ENCODE measurements at places on chromosomes 3 and 15.

GRCh38 chr3:131900891-131901290, 133.9 kb downstream of the CPNE4 start:
- DNase-seq = no peak

- DNase-seq = no peak
Measured at GRCh38 chr15:56019060-56019793, 25.8 kb upstream of the NEDD4 start.

- no peak for DNase-seq
Measured at GRCh38 chr3:47006145-47006651, 26.7 kb downstream of the NBEAL2 start.

- no peak for DNase-seq
Measured at GRCh38 chr3:149534082-149534481, 59.6 kb downstream of the TM4SF4 start.

GRCh38 chr3:194756460-194756779, 70.7 kb downstream of the FAM43A start:
- no peak for DNase-seq

- DNase-seq = no peak
Measured at GRCh38 chr15:70320482-70320881, 222.8 kb upstream of the TLE3 start.

DNA sequence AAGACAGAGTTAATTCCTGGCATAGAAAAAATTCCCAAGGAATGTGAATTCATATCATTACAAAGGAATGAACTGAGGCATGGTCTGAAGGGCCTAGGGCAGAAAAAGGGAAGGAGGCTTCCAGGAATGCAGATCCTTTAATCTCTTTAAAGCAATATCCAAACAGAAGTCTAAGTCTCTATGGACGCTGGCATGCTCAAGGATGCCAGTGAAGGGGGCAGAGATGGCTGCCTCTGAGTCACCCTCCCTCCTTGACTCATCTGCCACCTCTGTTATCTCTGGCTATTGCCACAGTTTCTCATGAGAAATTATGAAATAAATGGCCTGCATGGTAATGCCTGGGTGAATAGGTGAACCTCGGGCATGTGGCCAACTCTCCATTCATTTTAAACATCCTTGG, 96.3 kb upstream of the BCL6 start:
- DNase-seq = no peak

- DNase-seq = no peak
Measured at GRCh38 chr3:39970982-39971381, 161.6 kb downstream of the MYRIP start.

DNA sequence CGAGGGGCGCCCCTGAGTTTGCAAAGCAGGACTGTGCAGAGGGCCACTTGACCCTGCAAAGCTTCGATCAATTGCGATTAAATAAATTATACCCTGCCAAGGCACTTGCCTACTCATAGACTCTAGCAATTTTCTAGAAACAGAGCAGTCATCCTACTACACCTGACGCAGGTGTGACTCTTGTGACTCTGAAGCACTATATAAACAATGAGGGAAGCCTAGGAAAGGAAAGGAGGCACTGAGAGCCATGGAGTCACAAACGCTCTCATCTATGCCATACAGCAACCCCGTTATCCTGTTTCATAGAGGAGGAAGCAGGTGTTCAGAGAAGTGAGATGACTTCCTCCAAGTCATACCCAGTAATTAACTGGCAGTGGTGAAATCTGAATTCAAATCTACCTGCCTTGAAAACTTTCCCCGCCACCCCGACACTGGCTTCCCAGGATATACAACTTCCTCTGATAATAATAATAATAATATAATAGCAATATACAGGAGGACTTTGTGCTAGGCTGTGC, 14.4 kb downstream of the ARHGEF3 start:
- DNase-seq = no peak

DNA sequence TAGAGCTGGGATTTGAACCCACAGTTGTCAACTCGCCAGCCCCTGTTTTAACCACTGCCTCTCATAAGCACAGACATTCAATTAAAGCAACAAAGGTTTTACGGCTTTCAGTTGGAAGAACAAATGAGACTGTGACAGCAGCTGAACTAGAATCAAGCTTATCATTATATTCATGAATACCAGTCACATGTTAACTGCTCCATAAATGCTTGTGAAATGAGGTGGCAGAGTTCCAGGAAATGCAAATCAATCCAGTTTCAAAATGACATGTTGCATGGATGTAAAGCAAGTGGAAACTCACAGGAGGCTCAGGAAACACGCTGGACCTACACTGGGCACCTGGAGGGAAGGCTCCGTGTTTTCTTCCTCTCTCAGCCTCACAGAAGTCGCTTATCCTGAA, 3.9 kb downstream of the GP5 start:
- no peak for DNase-seq

GRCh38 chr3:142650001-142650693, 54.0 kb downstream of the PLS1 start:
- DNase-seq = no peak

GRCh38 chr3:87120881-87121280, 106.2 kb upstream of the CHMP2B start:
- no peak for DNase-seq

DNA sequence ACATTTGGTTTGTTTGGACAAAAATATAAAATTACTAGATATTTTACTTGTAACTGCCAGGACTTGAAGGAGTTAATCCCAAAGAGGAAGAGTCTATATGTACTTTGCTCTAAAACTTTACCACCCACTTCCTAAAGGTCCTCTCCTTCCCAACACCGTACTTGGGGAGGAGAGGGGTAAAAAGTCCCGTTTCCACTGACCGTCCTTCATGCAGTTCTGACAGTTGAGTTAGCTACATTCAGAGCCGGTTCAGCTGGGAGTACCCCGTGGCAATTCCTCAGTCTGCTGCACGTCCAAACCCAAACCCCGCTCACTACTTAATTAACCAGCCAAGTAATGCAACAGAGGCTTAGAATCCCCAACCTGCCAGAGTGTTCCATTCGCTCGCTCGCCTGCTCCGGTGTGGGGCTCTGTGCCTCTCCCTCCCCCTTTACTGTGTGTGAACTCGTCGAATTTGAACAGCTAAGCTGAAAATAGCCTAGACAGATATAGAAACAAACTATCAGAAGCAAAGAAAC, 519.7 kb downstream of the FOXP1 start:
- DNase-seq = no peak

GRCh38 chr15:54033356-54033860, 55.2 kb downstream of the UNC13C start:
- DNase-seq = no peak

DNA sequence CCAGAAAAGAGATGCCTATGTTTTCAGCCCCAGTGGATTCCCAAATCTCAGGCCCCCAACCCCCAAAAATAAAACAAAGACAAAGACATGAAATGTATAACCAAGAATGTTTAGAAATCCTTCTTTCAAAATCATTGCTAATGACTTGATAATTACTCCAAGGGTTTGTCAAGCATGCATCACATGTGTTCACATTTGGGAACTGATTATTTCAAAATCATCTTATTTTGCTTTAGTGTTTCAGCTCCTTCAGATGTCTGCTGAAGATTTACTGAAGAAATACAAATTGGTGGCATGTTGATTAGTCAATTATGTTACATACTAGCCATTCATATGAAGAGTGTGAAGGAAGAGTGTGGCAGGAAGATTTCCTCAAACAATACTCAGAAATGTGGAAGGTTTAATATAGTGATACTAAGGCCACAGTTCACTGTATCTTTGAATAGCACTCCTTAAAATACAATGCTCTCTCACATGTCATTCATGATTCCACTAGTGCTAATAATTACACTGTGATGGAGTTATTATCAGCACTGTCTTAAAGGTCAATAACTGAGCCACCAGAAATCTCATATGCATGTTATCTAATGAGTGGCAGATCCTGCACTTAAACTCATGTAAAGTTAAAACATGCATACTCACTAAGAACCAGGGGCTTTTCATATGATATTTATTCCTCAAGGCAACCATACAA, 134.5 kb upstream of the TGFBR2 start:
- no peak for DNase-seq

DNA sequence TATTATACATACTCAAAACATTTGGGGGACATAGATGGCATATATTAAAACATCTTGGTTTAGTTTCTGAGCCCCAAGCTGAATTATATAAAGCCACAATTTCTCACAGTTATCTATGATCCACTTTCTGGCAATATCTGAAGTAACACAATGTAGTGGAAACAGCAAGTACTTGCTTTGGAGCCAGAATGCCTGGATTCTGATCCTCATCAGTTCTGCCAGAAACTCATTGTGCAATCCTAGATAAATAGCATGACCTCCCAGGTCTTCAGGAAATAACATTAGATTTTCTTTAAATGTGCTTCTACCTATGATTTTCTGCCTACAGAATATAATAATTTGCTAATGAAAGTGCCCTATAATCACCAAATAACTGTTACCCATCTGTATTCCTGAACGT, 544.9 kb downstream of the NAALADL2 start:
- DNase-seq = no peak

DNA sequence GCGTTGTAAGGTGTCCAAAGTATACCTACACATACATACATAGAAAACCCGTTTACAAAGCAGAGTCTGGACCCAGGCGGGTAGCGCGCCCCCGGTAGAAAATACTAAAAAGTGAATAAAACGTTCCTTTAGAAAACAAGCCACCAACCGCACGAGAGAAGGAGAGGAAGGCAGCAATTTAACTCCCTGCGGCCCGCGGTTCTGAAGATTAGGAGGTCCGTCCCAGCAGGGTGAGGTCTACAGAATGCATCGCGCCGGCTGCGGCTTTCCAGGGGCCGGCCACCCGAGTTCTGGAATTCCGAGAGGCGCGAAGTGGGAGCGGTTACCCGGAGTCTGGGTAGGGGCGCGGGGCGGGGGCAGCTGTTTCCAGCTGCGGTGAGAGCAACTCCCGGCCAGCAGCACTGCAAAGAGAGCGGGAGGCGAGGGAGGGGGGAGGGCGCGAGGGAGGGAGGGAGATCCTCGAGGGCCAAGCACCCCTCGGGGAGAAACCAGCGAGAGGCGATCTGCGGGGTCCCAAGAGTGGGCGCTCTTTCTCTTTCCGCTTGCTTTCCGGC, 318.6 kb downstream of the FGF12 start:
- DNase-seq = no peak

DNA sequence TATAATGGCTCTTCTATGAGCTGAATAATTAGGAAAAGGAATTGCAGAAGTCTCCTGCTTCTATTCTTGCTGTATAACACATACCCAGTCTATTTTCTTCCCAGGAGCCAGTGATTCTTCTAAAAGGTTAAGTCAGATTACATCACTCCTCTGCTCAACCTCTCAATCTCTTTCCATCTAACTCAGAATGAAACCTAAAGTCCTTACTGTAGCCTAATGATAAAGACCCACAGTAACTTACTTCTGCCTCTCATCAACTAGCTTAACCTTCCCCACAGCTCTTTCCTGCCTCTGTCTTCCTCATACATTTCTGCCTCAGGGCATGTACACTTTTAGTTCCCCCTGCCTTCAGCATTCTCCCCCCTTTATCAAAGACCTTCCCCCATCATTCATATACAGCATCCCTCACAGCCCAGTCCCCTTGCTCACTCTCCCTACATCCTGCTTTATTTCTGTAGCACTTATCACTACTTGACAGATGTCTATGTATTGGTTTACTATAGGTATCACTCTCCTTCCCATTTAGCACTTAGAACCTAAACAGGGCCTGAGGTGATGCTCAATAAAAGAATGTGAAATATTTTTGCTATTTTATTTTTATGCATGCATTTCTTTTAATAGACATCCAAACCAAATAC, 28.5 kb upstream of the CMTM6 start:
- DNase-seq = no peak

GRCh38 chr3:188979669-188980310, 192.0 kb upstream of the TPRG1 start:
- DNase-seq = no peak

DNA sequence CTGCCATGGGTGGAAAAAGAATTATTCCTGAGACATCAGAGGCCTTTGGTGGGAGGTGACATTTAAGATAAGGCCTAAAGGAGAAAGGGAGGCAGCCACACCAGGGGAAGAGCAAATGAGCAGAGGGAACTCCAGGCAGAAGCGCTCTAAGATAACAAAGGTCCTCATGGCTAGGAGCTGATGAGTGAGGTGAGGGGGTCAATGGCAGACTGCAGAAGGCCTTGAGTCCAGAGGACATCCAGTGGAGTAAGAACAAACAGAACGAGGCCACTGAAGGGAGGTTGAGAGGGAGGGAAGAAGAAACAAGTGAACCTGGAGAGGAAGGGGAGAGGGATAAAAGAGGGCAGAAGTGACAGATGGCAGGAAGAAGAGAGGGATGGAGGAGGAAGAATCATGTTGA, 97.3 kb downstream of the CTNNB1 start:
- DNase-seq = no peak

GRCh38 chr3:45224824-45225464, 1.1 kb downstream of the TMEM158 start:
- no peak for DNase-seq

DNA sequence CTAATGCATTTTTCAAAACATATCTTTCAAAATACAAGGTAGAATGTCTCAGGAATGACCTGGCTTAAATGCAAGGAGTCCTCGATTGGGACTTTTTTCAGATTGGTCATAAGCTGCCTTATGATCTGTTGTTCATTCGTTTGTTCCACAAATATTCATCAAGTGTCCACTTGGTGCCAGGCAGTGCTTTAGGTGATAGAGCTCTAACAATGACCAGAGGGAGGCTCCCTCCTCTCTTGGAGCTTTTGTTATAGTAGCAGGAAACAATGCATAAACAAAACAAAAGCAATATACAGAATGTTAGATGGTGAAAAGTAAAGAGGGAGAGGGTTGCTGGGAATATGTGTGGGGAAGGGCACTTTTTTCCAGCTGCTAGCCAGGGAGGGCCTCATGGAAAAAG, 156.1 kb downstream of the MCTP2 start:
- no peak for DNase-seq

DNA sequence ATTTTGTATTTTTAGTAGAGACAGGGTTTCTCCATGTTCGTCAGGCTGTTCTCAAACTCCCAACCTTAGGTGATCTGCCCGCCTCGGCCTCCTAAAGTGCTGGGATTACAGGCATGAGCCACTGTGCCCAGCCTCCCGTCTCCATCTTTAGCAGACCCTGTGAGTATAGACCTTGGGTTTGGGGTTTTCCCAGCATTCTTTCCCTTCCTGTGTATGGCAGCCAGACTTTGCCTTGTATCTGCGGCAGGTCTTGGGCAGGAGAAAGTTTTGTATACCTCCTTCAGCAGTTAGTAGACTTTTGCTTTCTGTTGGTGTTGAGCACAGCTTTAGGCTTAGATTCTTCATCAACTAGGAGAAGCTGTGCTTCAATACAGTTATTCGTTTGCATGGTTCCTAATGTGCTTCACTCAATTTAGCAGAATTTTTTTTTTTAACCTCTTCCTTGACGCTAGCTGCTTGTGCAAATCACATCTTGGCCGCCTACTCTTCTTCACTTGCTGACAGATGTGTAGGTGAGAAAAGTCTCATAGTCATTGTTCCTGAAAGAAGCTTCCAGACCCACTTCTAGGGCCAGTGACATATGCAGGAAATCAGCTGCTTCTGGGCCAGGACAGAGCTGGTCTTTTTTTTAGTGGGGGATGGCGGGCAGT, 38.4 kb downstream of the MAP2K1 start:
- DNase-seq = no peak

DNA sequence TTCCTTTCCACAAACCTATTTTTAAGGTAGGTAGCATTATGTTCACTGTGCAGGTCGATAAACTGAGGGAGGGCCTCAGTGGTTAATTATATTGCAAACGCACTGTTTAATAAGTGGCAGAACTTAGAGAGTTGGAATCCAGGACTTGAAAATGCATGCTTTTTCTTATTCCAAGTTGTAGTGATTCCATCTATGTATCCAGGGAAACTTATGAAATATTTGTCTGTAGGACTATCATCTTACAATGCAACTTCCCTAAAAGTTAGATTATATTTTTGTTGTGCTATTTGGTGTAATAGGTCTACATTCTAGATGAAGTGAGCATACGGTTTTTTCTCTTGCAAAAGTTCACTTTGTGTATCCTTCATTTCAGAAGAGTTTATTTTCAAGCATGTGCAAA, 419.5 kb downstream of the NAALADL2 start:
- DNase-seq = no peak

Measured in T-helper 1 cell (primary cell).